ENCODE measurements at places on chromosomes 16 and 17.

DNA sequence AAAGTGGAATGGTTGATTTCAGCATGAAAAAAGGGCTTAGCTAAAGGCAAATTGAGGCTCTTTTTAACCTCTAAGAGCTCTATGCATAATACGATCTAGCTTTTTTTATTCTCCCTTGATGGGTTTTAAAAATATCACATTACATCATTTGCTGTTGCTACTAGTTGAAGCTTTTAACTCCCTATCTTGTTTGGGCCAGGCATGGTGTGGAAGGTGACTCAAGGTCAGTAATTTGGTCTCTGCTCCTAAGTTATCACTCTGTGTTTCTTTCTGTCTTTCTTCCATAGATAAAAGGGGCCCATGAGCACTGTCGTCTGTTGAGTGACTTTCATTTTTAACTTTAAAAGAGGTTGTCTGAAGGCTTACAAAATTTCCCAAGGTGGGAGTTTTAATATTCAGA lies 58.1 kb upstream of the GOT2 start:
- DNase-seq = no peak

DNA sequence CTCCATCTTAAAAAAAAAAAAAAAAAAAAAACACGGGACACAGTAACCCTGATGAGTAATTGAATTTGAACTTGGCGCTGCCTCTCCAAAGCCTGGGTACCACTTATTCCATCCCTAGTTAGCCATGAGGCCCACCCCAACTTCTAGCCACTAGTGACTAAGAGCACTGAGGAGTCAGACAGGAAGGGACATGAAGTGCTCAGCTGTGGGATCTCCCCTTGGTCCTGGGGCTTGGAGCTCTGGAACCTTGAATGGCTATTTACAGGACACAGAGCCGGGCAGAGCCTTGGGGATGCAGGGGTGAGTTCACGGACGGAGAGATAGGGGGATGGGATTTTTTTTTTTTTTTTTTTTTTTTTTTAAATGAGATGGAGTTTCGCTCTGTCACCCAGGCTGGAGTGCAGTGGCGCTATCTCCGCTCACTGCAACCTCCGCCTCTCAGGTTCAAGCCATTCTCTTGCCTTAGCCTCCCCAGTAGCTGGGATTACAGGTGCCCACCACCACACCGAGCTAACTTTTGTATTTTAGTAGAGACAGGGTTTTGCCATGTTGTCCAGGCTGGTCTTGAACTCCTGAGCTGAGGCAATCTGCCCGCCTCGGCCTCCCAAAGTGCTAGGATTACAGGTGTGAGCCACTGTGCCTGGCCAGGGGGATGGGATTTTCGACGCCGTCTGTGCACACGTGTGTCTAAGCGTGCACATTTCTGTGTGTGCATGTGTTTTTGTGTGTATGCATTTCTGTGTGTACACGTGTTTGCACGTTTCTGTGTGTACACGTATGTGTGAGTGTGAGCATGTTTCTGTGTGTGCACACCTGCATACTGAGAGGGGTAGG lies 20.4 kb upstream of the CIBAR2 start:
- no peak for DNase-seq

DNA sequence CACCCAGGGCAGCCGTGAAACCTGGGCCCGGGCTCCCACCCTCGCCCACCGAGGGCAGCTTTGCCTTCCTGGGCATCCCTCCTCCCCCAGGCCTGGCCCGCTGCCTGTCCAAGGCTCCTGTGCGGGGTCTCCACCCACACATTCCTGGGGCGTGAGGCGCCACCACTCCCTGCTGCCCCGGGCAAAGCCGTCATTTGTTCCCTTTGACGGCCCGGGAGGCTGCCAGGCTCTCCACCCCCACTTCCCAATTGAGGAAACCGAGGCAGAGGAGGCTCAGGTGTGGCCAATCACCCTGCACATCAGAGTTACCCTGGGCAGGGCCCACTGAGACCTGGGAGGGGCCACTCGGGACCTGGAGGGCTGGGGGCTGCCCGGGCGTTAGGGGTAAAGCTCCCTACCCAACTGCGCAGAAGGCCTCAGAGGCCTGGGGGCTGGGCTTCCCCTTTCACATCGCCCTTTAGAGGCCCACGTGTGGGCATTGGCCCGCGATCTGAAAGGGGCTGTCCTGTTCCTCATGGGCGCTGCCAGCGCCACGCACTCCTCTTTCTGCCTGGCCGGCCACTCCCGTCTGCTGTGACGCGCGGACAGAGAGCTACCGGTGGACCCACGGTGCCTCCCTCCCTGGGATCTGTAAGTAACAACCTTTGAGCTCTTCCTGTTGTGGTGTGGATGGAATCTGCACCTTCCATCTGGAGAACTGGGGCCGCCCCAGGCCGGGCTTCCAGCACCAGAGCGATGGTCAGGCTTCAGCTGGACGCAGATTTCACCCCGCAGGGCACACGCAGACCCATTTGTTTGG lies at the start of gene MSLN:
Gene MSLN, plus strand, starts transcription at position 190 of the 799 bp plus-strand sequence. CDS start 1,947 bp downstream, outside the sequence.
- DNase-seq = no peak

DNA sequence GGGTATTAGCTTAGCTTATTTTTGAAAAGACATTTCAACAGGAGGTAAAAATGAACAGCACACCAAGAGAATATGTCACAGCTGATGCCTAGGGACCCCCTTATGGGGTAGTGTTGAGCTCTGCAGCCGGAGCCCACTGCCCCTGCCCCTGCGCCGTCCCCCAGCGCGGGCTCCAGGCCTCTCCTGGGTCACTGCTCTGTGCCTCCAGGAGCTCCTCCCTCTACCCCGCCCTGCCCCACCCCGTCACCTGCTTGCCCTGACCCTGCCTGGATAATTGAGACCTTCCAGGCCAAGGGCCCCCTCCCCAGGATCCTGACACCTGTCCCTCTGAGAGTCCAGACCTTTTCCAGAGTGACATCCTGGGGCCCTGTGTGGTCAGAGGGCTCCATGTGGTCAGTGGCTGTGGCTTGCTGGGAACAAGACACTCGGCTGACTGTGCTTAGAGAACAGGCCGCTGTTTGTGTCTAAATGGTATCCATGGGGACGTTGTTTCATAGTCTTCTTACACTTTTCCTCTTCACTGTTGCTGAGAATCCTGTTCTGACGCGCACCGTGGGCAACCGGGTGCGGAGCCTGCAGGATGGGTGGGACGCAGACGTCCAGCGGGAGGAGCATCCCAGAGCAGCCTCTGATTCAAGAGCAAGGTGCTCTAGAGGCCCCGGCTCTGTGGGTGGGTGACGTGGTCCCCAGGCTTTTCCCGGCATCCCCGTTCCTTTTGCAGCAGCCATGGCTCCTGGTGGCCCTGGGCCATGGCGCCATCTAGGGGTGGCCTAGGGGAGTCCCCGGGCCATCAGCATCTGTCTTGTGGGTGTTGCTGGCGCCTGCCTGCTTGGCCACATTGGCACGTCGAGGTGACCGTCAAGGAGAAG lies 20.0 kb upstream of the WFIKKN1 start:
- no peak for DNase-seq

- no peak for DNase-seq
Measured at GRCh38 chr17:4159761-4160160, 16.8 kb downstream of the CYB5D2 start.

GRCh38 chr16:769934-770333 lies 9.4 kb downstream of the MSLN start:
- no peak for DNase-seq

DNA sequence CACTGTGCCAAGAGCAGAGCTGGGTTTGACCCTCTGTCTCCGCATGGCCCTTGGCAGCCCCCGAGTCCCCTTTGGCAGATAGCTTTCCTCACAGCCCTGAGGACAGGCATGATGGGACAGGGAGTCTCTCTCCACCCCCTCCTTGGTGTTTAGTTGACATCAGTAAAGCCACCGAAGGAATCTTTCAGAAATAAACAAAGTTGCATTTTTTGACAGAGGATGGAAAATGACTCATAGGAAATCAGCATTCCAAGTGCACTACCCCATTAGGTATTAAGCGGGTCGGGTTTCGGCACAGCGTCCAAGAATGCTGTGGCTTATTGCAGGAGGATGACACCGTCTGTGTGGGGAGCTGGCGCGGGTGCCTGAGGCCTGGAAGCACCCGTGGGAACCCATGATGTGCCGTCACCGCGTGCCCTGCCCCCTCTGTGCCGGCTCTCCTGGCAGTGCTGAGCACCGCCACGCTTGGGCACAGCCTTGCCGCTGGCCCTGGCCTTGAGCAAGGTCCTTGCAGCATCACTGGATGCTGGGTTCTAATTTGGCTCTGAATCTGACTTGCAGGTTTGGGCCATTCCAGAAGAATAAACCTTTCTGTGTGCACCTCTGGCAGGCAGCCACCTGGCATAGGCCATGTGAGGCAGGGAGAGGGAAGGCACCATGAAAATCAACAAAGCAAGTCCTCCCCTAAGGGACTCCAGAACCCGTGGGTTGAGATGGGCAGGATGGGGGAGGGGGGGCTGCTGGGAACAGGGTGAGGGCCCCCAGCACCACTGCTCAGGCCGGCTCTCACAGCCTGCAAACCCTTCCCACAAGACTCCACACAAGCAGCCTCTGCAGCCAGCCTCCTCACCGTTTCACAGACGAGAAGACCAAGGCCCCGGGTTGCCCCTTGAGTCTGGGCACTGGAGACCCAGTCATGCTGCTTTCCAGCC lies 50.5 kb upstream of the ZNF469 start:
- no peak for DNase-seq

DNA sequence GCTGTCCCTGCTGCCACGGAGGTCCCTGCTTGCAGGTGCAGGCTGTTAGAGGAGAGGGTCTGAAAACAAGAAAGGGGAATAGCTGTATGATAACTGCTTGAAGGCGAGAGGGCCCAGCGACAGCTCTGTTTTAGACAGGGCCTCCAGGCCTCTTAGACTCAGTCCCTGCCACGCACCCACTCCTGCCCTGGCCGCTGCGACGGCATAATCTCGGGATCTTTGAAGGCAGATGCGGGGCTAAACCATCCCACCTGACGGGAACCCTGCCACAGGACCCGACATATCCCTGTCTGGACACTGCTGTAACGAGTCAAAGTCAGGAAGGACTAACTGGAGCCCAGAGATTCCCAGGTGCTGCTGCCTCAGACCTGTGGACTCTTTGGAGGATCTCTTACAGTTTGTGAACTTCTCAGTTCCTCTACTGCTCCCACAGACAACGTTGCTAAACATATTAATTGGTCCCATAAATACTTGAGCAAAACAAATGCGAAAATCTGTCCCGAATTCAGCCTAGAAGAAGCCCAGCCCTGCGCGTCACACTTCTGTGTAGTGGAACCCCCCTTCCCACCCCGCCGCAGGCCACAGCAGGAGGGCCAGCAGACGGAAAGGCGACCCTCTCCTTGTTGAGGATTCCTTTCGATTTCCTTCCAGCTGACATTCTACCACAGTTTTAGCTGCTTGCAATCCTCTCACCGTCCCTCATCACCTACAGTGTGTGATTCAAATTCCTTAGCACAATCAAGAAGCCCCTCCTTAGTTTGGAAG lies 998 bp upstream of the TMEM11 start:
- no peak for DNase-seq

- no peak for DNase-seq
Measured at GRCh38 chr17:65851965-65852736, 290.7 kb upstream of the AXIN2 start.

- DNase-seq = no peak
Measured at GRCh38 chr17:17028878-17029535, 13.2 kb upstream of the MPRIP start.

GRCh38 chr16:4263504-4264436 lies 9.1 kb downstream of the TFAP4 start:
- DNase-seq = no peak

- DNase-seq = no peak
Measured at GRCh38 chr17:80476877-80477646, 655 bp upstream of the NPTX1 start.

GRCh38 chr16:59604354-59604753 lies 870.2 kb upstream of the GOT2 start:
- no peak for DNase-seq

DNA sequence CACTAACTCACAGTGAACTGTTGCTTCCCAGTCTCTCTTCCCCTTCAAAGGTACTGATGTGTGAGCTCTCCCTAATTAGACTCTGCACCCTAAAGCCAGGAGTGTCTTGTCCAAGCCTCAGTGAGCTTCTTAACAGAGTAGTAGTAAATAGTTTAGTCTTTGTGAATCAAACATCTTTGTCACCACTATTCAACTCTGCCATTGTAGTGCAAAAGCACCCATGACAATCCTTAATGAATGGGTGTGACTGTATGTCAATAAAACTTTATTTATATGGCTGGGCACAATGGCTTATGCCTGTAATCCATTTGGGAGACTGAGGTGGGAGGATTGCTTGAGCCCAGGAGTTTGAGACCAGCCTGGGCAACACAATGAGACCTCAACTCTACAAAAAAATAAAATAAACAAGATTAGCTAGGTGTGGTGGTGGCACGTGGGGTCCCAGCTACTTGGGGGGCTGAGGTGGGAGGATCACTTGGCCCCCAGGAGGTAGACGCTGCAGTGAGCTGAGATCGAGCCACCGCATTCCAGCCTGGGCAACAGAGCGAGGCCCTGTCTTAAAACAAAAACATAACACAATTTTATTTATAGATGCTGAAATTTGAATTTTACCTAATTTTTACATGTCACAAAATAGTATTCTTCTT lies 45.5 kb upstream of the TNRC6A start:
- DNase-seq = no peak

DNA sequence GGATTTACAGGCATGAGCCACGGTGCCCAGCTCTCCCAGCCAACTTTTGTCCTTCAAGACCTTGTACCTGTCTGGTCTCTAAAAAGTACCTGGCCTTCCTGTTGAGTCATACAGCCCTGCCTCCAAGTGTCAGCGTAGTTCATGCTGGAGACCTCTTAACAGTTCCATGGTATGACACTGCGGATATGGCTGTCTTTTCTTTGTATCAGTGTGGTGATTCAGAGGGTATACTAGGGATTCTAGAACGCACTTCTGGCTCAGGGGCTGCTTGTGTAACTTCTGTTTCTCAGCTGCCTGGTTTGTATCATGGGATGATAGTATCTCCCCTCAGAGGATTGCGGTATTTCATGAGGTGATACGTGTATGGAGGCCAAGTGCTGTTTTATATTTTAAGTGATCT lies 2.0 kb upstream of the TMEM11 start:
- no peak for DNase-seq

GRCh38 chr16:12420661-12421209 lies 383.0 kb downstream of the CPPED1 start:
- DNase-seq = no peak

GRCh38 chr17:76643553-76644148 lies at the start of gene ST6GALNAC1:
TSS of gene ST6GALNAC1 (minus strand) at chr17:76643757. CDS start at chr17:76643638, 119 bp downstream.
- no peak for DNase-seq

GRCh38 chr17:76174037-76174436 lies 33.0 kb upstream of the FOXJ1 start:
- DNase-seq = no peak

- DNase-seq = no peak
Measured at GRCh38 chr16:4945560-4946502, 8.9 kb upstream of the PPL start.

GRCh38 chr17:72558971-72559476 lies 438.2 kb downstream of the SOX9 start:
- no peak for DNase-seq

GRCh38 chr16:20089246-20089965 lies 15.7 kb upstream of the GPR139 start:
- no peak for DNase-seq

- no peak for DNase-seq
Measured at GRCh38 chr16:4365014-4365406, 6.6 kb upstream of the VASN start.

DNA sequence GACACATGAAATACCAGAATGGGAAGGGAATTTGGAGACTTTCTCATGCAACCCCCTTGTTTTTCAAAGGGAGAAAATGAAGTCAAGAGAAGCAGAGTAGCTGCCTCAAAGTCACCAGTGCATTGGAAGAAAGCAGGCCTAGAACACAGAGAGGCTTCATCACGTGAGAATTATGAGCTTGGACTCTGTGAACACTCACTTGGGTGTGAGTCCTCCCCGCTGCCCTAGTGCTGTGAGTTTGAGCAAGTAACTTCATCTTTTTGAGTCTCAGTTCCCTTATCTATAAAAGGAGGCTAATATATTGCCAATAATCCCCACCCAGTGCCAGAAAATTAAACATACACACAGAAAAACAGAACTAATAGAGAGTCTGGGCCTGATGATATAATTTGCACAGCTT lies 315.8 kb downstream of the XYLT1 start:
- DNase-seq = no peak

All from stimulated activated CD8-positive, alpha-beta memory T cell treated with anti-CD3 and anti-CD28 coated beads, Interleukin-4, amount 100 ng/mL, for 1 hour (primary cell).